ENCODE measurements at places on chromosomes 1 and 21.

- no peak for DNase-seq
These were observed 13.3 kb downstream of the NADK start for GRCh38 chr1:1764876-1765470.

DNA sequence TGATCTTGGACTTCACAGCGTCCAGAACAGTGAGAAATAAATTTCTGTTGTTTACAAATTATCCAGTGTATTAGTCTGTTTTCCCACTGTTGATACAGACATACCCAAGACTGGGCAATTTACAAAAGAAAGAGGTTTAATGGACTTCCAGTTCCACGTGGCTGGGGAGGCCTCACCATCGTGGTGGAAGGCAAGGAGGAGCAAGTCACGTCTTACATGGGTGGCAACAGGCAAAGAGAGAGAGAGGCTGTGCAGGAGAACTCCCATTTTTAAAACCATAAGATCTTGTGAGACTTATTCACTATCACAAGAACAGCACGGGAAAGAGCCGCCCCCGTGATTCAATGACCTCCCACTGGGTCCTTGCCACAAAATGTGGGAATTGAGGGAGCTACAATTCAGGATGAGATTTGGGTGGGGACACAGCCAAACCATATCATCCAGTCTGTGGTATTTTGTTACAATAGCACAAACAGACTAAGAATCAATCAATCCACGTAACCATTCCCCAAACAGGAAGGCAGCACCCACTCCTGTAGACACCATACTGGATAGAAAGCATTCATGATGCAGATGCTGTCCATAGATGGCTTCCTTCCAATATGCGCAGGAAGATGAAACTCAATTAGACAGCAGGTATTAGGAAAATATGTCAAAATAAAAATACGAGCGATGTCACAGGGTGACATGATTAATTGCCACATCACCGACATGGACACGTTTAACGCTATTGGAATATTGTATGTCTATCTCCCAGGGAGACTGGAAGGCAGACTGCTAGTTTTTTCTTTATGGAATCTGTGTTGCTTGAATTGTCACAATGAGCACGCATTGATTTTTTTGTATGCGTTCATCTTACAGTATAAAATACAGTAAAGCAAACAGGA lies 22.8 kb downstream of the ECE1 start:
- DNase-seq = no peak

DNA sequence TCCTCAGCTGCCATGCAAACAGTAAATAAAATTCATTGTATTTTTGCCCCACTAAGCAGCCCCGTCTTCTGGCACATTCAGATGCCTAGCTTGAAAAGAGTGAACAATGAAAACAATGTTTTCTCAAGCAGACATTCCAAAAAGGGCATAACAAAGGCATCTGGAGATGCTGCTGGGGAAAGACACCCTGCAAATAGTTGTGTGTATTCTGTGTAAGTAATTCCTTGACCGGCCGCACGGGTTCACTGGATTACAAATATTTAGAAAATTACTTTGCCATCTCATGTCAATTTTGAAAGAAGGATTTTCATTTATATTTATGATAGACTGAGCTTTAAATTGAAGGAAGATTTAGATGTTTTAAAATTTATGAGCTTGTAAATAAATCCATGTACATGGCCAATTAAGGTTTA lies 142.2 kb downstream of the SLC45A1 start:
- DNase-seq = no peak

- no peak for DNase-seq
These were observed 7.5 kb downstream of the SLX9 start for GRCh38 chr21:44947111-44947929.

DNA sequence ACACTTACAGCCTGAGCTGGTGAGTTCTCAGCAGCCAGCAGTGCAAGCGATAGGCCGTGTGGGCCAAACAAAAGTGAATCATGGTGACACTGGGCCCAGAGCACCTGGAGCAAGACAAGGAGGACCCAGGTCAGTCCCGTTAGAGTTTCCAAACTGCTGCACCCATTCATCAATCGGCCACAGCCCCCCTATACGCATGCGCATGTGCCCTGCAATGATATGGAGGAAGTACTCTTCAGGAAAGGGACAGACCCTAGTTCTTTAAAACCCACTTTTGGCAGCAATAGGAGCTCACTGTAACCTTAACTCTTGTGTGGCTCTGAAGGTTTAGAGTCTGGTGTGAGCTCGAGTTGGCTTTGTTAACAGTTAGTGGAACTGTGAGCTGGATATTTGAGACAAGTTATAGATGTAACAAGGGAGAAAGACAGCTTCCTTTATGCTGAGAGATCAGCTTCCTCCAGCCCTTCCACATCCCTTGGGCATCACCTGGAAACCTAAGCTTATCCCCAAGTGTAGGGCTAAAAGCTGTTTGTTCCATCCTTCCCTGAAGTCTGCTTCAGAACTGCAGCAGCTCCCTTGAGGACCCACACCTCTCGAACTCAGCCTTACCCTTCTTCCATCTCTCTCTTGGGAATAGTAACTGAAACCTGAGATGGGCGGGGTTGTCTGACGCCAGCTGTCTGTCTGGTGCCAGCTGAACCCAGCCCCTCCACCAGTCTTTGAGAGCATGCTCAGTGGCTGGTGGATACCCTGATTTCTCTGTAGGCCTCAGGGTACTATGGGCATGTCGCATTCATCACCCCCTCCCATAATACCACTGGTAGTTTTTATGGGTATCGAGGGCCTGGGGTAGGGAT lies 17.7 kb downstream of the NMNAT1 start:
- DNase-seq = no peak

- DNase-seq = peak; percentile 67
These were observed 2.1 kb upstream of the PEX10 start for GRCh38 chr1:2414297-2414958.

DNA sequence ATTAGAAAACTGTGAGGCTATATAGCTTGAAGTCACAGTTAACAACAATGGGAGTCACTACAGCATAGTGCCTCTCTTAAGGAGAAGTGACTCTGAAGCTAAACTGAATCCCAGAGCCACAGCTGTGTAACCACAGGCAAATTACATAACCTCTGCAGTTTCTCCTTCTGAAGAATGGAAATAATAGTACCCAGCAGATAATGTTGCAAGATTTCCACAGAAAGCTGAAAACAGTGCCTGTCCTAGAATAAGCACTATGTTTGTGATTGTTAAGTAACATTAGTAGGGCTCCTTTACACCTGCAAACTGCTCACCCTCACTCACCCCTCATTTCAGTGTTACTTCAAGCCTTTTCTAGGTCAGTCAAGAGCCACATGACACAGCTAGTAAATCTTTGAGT lies 886.7 kb downstream of the PLA2G4A start:
- no peak for DNase-seq

DNA sequence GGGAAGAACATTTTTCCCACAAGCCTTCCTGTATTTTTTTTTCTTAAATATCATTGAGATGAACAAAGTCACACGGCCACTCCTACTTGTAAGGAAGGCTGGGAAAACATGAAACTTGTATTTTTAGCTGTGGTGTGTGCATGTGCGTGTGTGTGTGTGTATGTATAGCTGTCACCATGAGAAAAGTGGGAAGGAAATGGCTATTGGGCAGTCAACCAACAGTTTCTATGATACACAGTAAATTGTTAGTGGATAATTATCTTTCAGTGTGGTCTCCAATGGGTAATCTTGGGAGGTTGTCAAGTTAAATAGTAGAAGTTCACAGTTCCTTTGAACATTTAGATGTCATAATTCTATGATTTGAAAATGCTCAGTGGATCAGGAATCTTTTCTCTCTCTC lies 132.7 kb upstream of the USP24 start:
- DNase-seq = no peak

GRCh38 chr1:32884726-32885125 lies 1.6 kb upstream of the HPCA start:
- DNase-seq = no peak

DNA sequence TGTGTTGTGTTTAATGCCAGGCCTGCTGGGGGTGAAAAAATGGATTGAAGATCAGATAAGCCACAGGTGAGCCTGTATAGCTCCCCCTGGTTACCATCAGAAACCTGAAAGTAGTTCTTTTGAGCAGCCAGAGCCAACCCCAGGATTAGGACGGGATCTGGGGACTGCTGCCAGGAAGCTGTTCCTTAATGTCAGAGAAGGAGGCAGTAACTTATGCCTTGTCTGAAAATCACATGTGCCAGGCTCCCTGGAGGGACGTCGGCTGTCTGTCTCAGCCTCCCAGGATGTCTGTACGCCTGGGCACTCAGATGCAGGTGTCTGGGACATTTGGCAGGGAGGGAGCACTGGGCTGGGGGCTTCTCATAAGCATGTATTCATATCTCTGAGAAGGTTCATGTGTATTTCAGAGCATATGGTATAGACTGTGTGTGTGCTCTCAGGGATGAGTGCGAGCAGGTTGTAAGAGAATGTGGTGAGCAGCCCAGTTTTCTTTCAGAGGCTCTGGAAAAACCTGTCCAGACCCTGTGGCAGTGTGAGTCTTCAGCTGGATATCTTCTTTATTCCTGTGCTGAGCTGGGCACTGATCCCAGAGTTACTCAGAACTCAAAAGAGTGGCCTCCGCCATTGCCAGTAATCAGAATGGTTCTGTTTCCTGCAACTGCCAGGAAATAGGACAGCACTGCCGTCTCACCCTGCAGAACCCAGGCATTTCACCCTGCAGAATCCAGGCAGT lies 2.8 kb downstream of the FAM43B start:
- DNase-seq = no peak

All from stimulated activated CD4-positive, alpha-beta T cell treated with anti-CD3 and anti-CD28 coated beads, TNF-alpha, amount 100 ng/mL, for 1 hour (primary cell).